ENCODE measurements at places on chromosomes 13 and 19.

DNA sequence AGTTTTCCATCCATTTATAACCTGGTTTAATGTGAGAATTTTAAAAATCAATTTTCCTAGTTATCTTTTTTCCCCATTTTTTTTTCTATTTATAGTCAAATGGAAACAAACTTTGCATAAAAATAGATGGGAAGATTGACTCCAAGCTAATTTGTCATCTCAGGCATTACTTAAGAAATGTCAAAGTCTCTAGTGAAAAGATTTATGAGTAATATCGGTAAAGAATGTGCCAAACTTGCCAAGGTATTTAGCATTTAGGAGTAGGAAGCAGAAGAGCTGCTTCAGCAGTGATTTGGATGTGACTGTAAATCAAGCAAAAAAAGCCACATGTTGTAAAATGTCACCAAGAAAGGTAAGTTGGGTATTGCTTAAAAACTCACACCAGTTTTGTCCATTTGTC, 108.6 kb downstream of the LACC1 start:
- DNase-seq = no peak

- no peak for DNase-seq
Measured at GRCh38 chr19:16117594-16118033, 5.9 kb downstream of the RAB8A start.

DNA sequence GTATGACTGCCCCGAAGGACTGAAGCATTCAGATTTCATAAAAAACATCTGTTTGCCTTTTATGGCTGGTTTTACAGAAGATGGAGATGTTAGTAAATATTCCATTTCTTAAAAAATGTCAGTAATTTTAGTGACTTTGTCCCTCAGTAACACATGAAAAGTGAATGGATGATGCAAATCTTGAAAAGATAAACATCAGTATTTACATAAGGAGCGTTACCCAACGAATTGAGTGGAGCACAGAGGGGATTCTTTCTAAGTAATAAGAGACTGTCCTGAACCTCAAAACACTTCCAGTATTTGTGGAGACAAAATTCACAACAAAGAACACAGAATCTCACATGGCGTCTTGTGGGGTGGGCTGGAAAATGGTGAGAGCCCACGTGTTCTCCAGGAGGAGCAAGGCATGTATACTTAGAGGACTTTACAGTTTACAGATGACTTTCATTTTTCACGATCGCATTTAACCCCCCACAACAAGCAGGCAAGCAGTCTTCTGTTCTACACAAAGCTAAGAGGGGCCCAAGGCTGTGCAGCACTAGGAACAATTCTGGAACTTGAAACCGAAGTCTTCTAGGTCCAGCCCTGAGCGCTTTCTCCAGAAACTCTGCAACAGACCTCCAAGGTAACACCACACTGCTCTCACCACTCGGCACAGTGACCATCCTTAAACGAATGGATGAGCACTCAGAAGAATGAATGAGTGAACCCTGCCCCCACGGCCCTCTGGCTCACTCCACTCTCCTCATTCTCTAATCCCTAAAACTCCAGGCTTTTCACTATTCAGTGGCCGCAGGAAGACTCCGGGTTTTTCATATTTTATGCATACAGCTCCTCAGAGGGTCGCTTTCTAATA, 709.8 kb downstream of the UQCRFS1 start:
- DNase-seq = no peak

GRCh38 chr19:2150794-2151338, 500 bp downstream of the AP3D1 start:
- DNase-seq = no peak

- no peak for DNase-seq
Measured at GRCh38 chr13:37701972-37702371, 103.4 kb upstream of the POSTN start.
